ENCODE measurements at places on chromosomes 11 and 22. TPM values are rescaled to one million over a fixed set of nuclear protein-coding genes. Genes with fewer than 3 reads are reported as not detected.

CHRM4 gene
- polyA plus RNA-seq, result 0.14 TPM

MAJIN gene
- polyA plus RNA-seq, result not detected

DNA sequence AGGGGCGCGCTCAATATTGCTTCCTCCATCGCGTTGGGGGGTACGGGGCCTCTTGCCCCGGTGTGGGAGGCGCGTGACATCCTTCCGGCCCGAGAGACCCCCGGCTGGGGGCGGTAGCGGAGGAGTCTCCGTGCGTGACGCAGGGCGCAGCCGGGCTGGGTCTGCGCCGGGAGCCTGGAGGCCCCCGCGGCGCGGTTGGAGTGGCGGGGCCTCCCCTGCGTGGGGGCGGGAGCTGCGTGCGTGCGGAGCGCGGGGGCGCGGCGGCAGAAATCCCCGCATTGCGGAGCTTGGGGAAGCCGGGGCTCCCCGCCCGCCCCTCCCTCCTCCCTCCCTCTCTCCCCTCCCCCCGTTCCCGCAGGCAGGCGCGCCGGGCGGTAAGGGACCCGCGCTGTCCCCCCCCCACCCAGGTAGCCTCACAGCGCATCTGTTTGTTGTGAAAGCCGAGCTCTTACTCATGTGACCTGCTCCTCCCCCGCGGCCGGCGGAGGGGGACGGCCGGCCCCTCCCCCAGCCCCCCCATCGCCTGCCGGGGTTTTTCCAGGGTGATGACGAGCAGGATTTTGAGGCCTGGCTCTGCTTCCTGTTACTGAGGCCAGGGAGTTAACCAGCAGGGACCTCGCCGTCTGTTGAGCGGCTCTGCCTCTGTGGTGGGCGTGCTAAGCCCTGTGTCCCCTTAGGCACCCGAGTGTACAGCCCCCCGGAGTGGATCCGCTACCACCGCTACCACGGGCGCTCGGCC is 1.6 kb downstream of the PIM3 start:
- DNase-seq, result peak; percentile 91

GRCh38 chr11:8603696-8604077 is 9.7 kb upstream of the STK33 start:
- DNase-seq, result no peak

DNA sequence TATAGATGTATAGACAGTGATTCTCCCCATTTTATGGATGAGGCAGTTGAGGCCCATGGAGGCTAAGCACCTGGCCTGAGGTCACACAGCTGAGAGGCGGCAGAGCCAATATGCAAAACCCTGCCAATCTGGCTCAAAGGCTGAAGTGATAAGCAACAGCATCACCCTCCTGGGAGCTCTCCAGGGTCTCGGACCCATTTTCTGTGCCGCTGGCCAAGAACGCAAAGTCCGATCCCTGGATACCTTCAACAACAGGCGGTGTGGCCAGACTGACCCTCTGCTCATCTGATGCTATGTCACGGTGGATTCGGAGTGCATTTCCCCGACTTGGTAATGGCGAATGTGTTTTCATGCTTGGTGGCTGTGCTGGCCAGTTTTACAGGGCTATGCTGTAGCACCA is 595.0 kb downstream of the TBC1D22A start:
- no peak for DNase-seq

KIAA1671 gene
- 22.6 TPM for polyA plus RNA-seq
